PC-3 (cell line): ENCODE measurements at places on chromosomes 1 and 21. TPM values are rescaled to one million over a fixed set of nuclear protein-coding genes. Genes with fewer than 3 reads are reported as not detected.

The GBP5 gene
- total RNA-seq, result not detected in 2 replicates

DNA sequence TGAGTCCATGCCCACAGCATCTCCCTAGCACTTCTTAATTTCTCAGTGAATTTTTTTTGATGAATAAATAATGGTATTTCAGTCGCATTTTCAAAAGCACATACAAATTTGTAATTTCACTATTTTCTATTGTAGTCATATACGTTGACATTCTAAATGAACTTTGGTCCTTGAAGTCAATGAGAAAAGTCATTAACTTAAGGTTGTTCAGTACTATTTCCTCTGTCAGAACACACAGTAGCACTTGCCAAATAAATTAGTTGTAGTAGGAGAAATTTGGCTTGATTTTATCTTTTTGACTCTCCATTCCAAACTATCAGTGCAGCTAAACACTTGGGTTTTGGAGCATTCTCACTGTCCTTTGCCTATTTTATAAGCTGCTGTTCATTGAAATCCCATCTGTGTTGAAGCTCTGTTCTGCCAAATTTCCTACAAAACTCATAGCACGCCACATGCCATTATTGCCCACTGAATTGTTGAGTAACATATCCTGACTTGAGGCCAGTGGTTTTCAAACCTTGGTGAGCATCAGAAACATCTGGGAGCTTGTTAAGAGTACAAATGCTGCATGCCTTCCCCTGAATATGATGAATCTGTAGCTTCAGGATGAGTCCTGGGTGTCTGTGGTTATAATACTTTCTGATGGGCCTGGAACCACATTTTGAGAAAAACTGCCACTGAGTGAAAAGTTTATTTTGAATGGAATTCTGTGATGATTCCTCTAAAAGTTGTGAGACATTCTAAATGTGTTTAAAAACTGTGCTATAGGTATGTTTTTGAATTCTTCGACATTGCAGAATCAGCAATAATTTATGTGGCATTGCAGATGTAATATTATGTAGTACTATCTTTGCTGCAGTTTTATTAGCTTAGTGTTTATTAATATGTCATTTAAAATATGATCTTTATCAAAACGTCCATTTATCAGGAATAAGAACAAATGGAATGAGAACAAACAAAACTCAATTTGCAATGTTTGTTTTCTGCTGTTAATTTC, 78.9 kb downstream of the DNM3 start:
- DNase-seq, result no peak

DNA sequence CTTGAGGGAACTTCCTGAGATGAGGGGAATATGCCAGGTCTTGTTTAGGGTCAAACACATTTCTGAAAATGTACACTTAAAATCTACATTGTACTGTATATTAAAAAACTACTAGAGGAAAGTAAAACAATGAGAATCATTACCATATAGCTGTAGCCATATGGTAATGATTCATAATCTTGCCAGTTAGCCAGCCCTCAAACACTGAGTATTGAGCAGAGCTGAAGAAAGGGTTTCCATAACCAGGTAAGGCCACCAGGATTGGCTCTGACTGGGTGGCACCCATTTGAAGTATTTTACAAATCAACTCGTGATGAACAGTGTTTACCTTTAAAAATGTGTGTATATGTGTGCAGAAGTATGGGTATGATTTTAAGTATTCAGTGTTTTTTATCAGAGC, 226.7 kb downstream of the SLC45A1 start:
- DNase-seq, result no peak

DNA sequence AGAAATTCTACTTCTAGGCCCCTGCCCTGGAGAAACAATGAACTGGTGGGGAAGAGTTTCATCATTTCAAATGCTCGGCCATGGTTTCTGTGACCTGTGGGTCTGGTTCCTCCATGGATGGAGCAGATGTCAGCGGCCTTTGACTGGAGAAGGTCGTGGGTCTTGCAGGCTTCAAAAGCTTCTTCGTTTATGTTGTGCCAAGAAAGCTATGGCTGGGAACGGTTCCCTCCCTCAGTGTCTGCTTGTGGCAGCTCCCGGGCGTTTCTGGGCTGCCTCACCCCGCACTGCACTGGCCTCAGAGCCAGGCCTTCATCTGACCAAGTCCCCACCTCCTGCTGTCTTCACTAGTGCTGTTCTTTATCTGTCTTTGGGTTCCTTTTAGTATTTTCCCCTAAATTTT, 46.4 kb upstream of the POFUT2 start:
- DNase-seq, result no peak

DNA sequence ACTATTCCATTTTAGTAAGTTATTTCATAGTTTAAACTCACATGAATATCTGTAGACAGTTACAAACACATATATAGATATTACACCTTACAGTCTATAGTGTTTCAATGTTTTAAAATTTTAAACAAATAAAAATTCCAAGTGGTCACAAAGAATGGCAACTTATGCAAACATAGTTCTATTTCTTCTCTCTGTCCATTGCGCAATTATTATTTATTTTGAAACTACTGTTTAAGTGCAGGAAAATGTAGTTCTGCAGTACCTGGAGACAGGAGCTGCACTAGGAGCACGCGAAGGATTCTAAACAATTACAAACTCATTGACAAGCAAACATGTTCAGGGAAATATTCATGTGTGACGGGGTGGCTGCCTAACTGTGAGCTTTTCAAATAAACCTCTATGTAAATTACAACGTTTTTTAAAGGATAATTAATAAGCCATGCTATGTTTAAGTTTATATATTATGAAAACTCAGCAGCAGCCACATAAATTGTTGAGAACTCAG, 312.0 kb upstream of the DUSP10 start:
- peak; percentile 42 for DNase-seq
